WERI-Rb-1 (cell line): ENCODE measurements at places on chromosomes 7 and 10.

- no peak for DNase-seq
These were observed 70.2 kb upstream of the LAMB4 start for GRCh38 chr7:108200326-108200725.

DNA sequence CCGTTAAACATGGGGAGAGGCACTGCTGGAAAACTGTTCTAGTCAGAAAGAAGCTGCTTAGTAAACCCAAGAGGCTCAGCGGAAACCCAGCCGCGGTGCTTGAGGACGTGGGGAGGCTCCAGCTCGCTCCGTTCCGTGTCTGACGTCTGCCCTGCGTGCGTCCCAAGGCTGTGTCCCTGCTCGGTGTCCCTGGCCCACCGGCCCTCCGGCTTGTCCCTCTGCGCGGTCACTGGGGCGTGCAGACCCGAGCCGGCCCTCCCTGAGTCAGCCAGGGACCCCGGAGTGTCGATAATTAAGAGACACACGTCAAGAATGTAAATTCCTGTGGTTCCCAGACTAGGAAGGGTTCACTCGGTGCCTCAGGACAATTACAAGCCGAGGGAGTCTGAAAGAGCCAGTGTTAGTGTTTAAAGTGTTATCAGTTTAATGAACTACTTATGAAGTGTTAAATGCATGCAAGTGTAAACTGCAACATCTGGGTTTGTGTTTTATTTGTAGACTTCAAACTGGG lies 98.9 kb downstream of the WDR11 start:
- no peak for DNase-seq

DNA sequence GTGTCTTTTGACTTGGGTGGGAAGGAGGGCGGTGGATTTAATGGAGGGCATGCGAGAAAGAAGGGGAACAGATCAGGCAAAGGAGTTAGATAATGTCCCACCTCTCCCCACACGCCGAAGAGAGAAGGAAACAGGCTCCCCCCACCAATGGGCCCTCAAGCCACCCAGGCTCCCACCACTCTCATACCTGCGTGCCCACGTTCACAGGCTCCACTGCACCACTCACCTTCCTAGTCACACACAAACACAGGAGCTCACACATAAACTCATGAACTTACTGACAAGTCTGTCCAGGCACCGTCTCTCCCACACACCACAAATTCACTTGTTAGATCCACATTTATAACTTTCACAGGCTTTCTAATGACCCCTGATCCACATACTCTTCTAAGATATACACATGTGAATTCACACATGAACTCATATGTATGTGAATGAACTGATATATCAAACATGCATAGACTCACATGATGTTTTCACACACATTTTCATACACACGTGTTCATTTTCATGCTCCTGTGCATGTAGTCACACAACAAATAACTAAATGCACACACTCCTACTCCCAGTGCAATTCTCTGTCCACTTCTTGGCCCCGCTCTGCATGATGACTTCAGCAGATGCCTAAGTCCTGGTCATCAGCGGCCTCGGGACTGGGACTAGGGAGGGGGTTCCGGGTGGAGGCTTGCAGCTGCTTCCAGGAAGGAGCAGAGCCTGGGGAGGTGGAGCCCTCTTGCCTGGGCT lies 1.5 kb downstream of the LZTS2 start:
- peak; percentile 70 for DNase-seq

DNA sequence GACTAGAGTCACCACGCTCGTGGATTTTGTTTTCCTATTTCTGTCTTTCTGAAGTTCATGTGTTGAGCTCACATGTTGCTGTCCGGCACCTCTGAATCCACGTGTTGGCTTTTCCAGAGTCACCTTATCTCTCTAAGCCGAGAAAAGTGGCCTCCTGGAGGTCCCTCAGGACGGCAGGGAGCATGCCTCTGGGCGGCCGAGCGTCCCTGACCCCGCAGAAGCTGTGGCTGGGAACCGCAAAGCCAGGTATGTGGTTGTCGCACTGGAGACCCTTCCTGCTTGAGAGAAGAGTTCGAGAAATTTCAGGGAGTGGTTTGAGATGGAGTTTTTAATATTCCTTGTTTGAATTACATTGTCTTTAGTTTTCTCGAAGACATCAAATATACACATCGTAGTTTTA lies 12.6 kb downstream of the IQCE start:
- DNase-seq, result no peak

DNA sequence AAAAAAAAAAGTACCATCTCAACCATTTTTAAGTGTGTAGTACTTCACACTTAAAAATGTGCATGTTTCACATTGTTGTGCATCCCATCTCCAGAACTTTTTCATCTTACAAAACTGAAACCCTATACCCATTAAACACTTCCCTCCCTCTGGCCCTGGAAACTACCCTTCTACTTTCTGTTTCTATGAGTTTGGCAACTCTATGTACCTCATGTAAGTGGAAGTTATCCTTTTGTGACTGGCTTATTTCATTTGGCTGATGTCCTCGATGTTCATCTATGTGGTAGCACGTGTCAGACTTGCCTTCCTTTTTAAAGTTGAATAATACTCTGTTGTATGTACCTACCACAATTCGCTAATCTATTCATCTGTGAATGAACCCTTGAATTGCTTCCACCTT lies 12.2 kb downstream of the KCNMA1 start:
- DNase-seq, result no peak

DNA sequence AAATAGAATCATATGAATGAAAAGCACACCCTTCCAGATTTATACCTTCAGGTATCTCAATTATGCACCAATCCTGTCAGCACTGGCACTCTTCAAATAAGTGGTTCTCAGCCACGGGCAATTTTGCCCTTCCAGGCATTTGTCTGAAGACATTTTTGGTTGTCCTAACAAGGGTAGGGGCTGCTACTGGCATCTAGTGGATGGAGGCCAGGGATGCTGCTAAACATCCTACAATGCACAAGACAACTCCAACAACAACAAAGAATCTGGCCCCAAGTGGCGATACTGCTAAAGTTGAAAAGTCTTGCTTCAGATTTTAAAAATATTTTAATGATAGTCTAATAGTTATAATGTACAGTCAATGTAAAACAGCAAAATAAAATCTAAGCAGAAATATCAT lies 16.1 kb downstream of the CCDC186 start:
- DNase-seq, result no peak

GRCh38 chr10:11499425-11500071 lies 111.9 kb downstream of the USP6NL start:
- no peak for DNase-seq

DNA sequence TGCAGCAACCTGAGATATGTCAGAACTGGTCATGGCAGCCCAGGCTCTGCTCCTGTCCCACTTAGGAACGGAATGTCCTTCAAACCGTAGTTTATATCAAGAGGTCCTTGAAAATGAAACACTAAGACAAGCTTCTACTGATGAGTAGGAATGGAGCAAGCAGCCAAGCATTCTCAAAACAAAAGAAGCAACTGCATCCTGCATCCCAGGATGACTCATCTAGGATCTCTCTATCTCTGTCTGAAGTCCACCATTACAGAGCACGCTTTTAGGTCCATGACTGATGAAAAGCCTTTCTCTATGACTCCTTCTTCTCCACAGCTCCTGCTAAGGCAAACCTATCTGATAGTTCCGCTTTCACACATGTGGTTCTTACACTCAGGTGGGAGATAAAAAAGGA lies 16.3 kb downstream of the MBL2 start:
- no peak for DNase-seq

DNA sequence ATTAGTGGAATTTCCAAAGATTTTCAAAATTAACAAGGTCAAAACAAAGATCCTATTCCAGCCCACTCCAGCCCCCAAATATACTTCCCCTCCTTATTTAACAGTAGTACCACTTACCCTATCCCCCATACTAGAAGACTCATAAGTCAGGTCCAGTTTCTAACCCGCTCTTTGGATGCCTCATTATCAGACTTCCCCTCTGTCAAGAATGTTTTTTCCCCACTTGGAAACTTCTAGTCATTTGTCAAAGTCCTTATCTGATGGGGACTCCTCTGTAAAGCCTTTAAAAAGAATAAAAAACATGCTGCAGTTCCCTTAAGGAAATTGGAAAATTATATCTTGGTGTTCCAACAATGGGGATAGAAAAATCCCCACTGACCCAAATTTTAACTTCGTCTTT lies 70.1 kb downstream of the IMMP2L start:
- DNase-seq, result no peak

- no peak for DNase-seq
These were observed 128.2 kb downstream of the TAX1BP1 start for GRCh38 chr7:27868131-27868550.
